Stimulated activated CD4-positive, alpha-beta T cell treated with anti-CD3 and anti-CD28 coated beads, Interleukin-12 subunit alpha, Interleukin-12 subunit beta, amount 100 ng/mL, for 4 hours (primary cell): ENCODE measurements at places on chromosomes 6 and 20.

DNA sequence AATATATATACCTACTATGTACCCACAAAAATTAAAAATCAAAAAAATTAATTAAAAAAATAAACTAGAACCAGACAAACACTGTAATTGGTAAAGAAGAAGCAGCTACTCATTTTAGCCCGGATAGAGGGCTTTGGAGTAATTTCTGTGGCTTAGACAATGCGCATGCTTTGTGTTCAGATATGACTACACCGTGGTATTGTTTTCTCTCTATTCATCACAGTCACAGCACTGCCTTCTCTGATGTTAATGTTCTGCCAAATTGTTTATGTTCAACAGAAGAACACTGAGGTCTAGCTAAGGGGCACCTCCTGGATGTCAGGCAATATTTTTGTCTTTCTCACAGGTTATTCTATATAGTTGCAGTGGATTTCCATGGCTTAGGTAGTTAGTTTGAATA lies 77.5 kb upstream of the GJE1 start:
- DNase-seq, result no peak

DNA sequence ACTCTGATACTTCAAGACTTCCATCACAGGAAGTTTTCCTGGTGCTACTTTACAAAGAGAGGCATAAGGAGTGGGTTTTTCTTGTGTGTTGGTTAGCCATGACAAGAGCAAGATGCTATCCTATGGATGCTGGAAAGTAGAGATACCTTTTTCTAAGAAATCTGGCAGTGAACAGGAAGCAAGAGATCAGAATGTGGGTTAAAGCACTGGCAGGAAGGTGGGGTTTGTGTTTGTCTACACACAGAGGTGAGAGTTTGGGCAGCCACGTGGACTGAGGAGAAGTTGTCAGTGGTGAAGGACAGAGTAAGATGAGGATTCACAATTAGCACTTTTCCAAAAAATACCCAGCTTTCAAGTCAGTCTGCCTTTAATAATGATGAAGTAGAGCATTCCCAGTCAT lies 17.9 kb downstream of the SLC2A12 start:
- no peak for DNase-seq

GRCh38 chr6:129280749-129281148 lies 397.8 kb downstream of the LAMA2 start:
- peak; percentile 3 for DNase-seq

- DNase-seq, result no peak
Measured at GRCh38 chr20:46743088-46743487, 33.6 kb downstream of the SLC2A10 start.

- no peak for DNase-seq
Measured at GRCh38 chr20:61260905-61261304, 8.8 kb downstream of the CDH4 start.

DNA sequence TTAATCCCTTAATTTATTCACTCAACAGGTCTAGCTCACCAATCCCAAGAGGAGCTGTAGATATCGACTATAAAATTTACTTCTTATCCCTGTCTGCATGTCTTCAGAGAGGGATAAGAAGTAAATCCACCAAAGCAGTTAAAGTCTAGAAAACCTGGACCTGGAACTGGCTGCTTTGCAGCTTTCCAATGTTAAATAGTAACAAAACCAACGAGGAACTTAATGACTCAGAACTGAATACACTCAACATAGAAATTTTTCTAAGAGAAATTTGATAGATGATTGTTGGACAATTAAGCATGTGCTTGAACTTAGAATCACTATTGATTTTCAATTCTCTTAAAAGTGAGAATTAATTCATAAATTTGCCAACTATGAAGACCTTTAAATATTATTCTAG lies 11.5 kb upstream of the TMEM244 start:
- no peak for DNase-seq

GRCh38 chr20:50373674-50374286 lies 136.4 kb upstream of the PTPN1 start:
- DNase-seq, result no peak

DNA sequence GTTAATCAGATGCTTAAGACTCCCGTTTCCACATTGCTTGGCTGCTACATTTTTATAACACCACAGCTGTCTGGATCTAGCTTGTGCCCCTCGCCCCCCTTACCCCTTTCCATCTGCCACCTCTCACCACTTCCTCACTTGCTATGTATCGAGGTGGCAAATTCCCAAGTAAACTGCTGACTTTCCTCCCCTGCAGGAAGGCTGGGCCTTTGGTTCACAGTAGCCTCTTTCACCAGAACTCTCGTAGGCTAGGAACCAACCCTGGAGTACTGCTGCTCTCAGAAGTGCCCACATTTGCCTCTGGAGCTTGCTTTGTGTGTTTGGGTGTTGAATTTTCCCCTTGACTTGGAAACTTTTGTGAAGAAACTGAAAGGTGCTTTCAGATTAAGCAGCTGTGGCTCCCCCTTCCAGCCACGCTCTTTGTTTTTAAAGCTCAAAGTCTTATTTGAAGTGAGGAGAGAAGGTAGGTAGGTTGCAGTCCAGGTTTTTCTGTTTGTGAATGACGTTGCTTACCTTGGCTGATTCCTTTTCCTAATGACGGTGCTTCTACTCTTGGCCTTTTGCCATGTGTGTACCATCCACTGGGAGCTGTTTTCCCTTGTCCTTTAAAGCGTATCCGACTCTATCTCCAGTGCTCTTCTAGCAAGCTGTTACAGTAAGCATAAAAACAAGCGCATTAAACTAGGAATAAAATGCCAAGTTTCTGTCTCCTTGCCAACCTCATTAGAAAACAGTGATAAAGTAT lies 90.4 kb downstream of the CARMIL1 start:
- peak; percentile 5 for DNase-seq

DNA sequence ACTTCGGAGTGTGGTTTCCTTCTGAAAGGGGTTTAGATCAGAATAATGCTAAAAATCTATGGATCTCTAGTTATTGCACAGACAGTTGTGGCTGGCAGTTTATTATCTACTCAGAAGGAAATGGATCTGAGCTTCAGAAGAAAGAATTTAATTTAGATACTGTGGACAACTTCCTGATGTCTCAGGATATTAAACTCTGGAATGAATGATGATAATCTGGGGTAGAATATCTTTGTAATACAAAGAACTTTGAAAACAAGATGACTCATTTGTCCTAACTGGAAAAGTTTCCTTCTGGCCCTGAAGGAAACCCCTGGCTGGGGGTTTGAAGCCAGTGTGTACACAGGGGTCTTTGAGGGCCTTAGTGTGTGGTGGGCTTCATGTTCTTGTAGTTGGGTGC lies 78.0 kb downstream of the EDN3 start:
- no peak for DNase-seq

- peak; percentile 81 for DNase-seq
Measured at GRCh38 chr6:25556516-25556915, 95.5 kb upstream of the SCGN start.

DNA sequence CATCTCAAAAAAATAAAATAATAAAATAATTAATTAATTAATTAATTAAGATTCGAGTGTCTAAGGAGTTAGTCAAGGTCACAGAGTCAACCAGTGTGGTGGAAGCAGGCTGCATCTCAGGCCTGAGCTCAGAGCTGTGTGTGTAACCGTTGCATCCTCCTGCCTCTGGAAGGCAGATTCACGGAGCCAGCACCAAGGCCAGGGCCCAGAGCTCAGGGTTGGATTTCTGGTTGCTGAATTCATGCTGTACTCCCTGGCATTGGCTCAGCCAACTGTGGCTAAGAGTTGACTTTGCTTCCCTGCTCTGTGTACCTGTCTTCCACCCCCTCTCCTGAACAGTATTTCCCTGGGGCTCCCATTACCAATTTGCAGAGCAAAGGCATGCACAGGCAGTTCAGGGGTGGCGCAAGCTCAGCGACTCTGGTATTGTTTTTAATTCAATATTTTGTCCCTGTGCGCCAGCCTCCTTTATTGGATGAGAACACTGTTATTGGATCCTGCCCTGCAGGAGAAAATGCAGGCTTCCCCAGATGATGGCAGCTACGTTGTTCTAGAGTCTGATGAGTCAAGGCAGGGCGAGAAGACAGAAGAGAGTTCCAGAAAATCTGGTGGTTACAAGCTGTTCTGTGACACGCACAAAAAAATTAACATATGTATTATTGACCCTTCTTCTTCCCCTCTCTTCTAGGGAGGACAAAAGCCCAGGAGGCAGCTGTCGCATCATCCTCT lies 12.3 kb upstream of the CTNNBL1 start:
- DNase-seq, result no peak

GRCh38 chr20:62739581-62740285 lies 31.1 kb downstream of the NTSR1 start:
- peak; percentile 23 for DNase-seq

DNA sequence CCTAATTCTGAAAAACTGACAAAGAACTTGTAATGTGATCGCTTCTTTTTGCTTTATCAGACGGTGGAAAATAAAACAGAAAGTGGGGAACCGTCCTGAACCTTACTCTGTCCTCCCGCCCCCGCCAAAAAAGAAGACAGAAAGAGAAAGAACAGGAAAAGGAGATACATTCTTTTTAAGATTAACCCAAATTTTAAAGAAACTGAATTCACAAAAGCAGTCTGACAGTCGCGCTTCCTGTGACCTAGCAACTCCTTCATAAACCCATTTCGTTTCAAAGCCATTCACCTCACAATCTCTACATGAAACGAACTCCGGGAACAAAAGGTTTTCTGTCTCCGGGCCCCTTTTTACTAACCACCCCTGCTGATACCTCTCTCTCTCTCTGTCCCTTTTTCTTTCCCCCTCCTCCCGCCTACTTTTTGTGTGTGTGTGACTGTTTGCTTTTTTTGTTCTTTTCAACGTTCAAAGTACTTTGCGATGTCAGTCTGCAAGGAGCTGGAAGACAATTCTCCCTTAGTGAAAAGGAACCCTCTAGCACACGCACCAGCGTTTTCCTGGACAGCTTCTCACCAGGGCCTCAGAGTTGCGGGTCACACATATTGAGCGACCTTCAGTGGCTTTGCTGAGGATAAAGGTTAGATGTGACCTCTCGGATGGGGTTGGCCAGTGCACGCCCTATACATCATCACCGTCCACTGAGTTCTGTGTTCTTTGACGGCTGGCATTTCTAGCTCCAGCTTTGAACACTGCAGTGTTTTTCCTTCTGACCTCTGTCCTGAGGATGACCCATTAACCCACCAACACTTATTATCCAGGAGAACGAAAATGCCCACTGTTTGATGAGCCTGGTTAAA lies 530 bp upstream of the NEDD9 start:
- DNase-seq, result no peak

DNA sequence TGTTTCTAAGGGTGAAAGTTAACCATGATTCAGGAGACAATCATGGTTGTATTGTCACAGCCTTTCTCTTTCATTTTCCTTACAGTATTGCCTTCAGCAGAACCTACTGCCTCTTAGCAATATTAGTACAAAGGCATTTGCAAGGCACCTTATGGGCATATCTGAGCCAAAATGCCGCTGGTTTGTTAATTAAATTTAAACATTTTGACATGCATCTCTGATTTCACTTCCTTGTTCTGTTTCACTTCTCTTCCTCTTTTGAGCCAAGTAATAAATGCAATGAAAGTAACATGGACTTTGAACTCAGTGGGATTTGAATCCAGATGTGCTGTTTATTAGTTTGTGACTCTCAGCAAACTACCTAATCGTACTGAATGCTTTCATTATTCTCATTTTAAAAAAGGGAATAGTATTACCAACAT lies 467.4 kb upstream of the CITED2 start:
- no peak for DNase-seq

DNA sequence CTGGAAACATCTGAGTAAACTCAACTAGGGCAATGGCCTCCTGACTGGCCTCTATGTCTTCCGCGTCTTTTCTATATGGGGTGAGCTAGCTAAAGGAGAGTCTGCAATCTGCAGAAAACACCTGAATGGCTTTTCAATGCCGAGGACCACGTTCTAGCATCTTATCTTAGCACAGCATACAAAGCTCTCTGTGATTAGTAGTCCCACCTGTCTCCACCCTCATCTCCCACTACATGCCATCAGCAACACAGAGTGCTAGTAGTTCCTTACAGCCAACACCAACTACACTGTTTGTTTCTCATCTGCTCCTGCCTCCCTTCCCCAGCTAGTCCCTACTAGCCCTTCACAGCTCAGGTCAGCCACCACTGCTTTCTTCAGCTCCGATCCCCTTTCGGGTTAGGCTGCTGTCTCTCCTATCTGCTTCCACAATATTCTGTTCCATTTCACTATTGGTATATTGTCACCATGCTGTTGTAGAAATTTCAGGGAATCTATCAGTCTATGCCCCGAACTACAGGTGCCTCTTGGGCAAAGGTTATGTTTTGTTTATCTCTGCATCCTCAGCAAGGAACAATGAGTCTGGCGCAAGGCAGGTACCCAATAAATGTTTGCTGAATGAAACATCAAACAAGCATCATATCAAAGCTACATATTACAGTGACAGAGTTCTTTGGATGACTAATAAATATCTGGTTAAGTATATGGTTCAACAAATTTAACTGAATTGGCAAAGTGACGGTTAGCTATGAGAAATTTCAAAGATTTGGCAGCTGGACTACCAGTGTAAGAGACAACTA lies 12.2 kb downstream of the LYRM4 start:
- DNase-seq, result no peak

- DNase-seq, result no peak
Measured at GRCh38 chr6:61949971-61950370, 336.1 kb downstream of the KHDRBS2 start.

DNA sequence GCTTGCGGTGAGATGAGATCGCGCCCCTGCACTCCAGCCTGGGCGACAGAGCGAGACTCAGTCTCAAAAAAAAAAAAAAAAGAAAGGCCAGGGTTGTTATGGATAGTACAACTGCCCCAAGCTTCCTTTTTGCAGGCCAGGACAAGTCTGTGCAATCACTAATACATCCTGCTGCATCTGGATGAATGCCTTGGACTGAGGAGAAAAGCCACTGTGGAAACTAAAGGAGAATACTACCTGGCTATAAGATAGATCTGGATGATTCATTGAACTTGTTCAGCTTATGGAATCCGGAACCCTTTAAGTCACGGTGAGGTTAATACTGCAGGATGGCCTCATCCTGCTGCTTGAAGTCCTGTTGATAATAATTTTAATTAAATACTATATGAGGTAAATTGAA lies 278.2 kb downstream of the TFAP2A start:
- DNase-seq, result no peak

GRCh38 chr6:169813969-169814368 lies 62.5 kb downstream of the ERMARD start:
- no peak for DNase-seq

DNA sequence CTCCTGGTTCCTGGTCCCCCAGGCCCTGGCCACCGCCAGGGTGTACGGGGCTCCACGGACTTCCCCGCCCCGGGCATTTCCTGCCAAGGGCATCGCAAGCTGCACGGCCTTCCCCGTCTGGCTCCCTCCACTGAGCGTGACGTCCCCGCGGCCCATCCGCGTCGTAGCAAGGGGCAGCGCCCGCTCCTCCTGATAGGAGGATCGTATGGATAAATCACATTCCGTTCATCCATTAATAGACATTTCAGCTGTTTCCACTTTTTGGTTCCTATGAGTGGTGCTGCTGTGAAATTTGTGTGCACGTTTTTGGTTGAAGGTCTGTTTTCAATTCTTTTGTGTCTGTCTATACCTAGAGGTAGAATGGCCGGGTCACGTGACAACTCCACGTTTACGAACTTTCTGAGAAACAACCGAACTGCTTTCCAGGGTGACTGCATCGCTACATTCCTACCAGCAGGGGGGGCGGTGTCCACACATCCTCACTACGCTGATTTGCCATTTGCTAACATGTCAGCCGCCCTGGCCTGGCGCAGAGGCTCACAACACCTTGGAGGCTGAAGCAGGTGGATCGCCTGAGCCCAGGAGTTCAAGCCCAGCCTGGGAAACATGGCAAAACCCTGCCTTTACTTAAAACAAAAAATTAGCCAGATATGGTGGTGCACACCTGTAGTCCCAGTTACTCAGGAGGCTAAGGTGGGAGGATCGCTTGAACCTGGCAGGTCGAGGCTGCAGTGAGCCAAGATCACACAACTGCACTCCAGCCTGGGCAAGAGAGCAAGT lies 37.7 kb downstream of the KCNQ2 start:
- DNase-seq, result peak; percentile 62

- no peak for DNase-seq
Measured at GRCh38 chr6:57038906-57039305, 7.6 kb upstream of the KIAA1586 start.
